NCI-H2171 treated with DMSO at 0.1 percent for 48 hours (cell line): ENCODE measurements at places on chromosomes 12 and 14.

GRCh38 chr14:70008284-70009262, 129.4 kb downstream of the SMOC1 start:
- DNase-seq: no peak

DNA sequence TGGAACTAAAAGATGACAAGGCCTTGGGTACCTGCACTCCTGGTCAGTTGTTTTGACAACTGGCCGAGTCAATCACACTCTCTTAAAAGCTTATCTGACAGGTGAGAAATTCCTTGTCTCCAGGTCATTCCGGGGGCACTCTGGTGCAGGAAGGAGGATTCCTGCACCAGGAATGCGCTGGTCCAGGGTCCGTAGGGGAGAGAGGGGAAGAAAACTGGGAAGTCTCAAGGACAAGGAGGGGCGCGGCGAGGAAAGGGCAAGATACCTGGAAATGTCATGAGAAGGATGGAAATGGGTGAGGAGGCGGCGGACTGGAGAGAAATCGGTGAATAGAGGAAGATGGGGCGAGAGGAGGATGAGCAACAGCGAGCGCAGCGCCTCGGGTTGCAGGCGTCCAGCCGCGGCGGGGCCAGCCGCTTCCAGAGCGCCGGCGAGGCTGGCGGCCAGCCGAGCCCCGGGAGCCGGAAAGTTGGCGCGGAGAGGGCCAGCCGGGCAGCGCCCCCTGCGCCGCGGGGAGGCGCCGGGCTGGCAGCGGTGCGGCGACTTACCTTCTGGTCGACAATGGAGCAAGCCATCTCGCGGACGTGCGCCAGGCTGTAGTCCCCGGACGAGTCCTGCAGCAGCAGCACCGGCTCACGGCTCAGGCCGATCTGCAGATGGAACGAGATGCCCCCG, 809 bp downstream of the PRKD1 start:
- DNase-seq: peak; percentile 48

DNA sequence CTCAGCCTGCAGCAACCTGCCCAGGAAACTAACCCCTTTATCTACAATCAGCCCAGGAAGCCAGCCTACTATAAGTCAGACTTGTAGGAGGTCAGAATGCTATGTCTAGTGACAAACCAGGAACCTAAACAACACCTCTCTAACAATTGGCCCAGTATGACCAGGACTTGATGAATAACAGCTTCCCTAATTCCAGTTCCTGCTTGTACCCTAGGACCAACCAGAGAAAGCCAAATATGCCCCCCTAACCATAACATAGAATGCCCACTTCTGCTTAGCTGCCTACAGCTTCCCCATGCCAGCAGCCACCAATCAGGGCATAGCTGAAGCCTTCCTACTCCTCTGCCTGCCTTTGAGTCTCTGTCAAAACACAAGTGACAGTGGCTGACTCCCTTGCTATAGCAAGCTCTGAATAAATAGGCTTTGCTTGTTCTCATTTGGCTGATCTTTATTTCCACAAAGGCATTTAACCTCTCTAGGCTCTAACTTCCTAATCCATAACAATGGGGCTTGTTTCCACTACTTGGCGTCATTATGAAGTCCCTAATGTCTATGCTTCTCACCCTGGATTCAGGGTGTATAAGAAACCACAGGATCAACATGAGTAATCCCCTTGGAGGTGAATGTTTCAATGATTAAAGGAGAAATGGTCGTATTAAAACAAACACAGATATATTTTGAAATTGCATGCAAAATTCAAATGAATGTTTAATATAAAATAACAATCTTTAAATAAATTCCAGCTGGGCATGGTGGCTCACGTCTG, 220.2 kb downstream of the ANO6 start:
- DNase-seq: no peak

- no peak for DNase-seq
These were observed 2.1 kb downstream of the UNG start for GRCh38 chr12:109099431-109100020.

- no peak for DNase-seq
These were observed 62.7 kb downstream of the MUCL1 start for GRCh38 chr12:54917001-54917488.

- DNase-seq: no peak
These were observed 72.8 kb downstream of the TTC7B start for GRCh38 chr14:90743425-90743824.

GRCh38 chr12:97200181-97200580, 262.4 kb upstream of the RMST start:
- no peak for DNase-seq

- no peak for DNase-seq
These were observed 112.8 kb downstream of the NAV3 start for GRCh38 chr12:77943466-77943865.

DNA sequence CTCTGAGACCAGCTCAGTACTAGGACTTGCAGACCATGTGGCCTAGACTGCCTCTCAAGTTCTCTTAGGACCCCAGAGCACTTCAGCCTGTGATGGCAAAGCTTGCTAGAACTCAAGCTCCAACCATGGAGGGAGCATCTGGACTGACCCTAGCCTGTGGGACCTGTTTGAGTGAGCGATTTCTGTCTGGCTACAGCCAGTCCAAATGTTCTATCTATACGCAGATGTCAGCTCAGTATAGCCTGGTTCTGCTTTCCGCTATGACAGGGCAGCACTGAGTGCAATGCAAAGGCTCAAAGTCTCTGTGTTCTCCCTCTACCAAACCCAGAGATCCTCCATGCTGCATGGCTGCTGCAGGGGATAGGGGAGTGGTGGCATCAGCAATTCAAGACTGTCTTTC, 20.7 kb upstream of the PPM1H start:
- DNase-seq: no peak

DNA sequence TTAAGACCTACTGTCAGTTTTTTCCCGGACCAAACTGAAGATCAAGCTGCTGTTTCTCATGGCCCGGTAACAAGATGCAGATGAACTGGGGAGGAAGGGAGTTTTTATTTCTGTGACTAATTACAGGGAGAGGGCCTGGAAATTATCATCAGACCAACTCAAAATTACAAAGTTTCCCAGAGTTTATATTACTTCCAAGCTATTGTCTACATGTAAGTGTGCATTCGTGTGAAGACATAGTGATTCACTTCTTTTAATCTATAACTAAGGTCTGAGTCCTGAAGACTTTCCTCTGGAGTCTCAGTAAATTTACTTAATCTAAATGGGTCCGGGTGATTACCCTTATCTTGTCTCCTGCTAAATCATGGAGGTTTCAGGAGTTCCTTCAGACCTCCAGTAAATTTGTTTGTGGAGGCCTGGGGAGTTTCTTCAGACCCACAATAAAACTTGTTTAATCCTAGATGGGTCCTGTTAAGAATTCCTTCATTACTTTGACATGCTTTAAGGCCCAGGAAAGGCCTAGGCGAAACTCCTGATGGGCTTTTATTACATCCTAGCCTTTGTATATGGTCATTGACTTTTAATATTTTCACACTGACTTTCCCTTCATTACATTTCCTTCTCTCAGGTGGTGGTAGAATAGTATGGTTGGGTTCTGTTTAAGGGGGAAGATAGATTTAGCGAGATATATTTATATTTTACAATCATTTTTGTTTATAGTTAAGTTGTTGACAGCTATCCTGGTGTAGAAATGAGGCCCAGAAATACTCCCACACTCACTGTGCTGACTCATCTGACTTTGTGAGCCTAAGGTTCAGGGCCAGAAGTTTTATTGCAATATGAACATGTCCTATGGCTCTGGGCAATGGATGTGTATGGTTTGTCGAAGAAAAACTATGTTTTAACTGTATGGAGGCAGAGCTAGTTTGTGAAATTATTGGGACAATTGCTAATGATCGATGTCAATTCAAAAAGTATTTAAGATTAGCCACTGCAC, 627.0 kb upstream of the FBXO33 start:
- no peak for DNase-seq

- DNase-seq: peak; percentile 92
These were observed 2.0 kb downstream of the SYNE3 start for GRCh38 chr14:95514131-95515079.

DNA sequence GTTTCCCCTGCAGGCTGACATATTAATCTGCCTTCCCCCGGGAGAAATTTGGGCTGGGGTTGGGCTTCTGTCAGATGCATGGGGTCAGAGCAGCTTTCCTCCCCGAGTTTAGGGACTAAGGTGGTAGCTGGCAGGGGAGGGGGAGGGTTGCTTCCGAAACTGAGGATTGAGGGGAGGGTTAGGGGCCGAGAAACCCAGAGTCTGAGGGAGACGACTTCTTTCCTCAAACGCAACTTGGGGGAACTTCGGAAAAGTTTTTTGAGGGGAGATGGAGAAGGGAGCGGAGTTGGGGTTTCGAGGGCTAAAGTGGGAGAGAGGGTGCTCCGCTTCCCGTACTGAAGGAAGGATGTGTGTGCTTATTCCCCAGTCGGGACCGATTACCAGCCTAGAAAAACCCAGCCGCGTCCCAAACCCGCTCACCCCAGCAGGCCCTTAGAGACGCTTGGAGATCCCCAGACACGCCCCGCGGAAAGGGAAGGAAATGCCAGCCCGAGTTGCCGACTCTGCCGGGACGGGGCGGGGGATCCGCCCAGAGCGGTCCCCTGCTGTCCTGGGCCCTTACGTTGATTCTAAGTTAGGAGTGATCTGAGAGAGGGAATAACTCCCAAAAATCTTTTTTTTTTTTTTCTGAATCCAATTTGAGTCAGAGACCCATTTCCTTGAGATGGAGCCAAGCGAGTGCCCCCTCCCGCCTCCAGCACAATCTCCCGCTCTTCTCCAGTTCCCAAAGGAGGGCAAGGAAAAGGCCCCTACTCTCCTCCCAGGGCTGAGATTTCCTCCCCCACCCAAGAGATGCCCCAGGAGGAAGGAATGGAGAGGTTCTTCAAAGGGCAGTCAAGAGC, 61.9 kb downstream of the SMUG1 start:
- no peak for DNase-seq

- DNase-seq: peak; percentile 79
These were observed 41.1 kb upstream of the TSPAN9 start for GRCh38 chr12:3035815-3036702.

- no peak for DNase-seq
These were observed 12.1 kb downstream of the MDM1 start for GRCh38 chr12:68319988-68320623.

GRCh38 chr14:66539034-66539433, 31.1 kb downstream of the GPHN start:
- no peak for DNase-seq

DNA sequence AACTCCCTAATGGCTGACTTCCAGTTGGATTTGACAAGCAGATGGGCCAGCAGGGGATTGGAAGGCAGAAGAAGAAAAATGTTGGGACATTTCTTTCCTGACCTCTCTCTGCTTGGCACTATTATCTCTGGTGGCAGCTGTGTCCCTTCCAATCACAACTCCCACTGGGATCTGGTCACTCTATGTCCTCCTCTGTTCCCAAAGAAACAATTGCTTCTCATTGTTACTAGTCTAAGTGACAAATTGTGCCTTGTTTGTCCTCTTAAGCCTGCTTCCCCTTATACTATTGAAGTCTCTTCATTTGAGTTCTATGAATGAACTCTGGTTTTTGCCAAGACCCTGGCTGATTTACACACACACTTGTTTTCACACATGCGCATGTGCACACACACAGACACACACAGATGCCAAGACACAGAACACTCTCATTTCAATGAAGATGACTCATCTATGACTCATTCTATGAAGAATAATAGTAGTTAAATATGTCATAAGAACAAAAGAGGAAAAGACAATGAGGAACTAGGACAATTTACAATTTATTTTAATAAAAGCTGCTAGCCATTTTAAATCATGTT, 83.0 kb upstream of the FAR2 start:
- no peak for DNase-seq

DNA sequence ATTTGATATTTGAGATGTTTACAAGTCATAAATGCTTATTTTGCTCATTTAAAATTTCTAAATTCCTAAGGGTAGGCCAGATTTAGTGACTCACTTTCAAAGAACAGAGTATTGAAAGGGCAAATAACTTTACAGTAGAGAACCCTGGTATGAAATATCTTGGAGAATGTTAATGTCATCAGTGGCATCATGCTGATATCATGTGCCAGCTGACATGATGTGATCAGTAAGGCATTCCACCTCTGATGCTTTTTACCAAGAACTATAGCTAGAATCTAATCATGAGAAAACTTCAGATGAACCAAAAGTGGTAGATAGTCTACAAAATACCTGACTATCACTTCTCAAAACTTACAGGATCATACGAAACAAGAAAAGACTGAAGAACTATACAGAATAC, 2.9 kb upstream of the FLRT2 start:
- no peak for DNase-seq
